ENCODE measurements at places on chromosomes 3 and 15.

DNA sequence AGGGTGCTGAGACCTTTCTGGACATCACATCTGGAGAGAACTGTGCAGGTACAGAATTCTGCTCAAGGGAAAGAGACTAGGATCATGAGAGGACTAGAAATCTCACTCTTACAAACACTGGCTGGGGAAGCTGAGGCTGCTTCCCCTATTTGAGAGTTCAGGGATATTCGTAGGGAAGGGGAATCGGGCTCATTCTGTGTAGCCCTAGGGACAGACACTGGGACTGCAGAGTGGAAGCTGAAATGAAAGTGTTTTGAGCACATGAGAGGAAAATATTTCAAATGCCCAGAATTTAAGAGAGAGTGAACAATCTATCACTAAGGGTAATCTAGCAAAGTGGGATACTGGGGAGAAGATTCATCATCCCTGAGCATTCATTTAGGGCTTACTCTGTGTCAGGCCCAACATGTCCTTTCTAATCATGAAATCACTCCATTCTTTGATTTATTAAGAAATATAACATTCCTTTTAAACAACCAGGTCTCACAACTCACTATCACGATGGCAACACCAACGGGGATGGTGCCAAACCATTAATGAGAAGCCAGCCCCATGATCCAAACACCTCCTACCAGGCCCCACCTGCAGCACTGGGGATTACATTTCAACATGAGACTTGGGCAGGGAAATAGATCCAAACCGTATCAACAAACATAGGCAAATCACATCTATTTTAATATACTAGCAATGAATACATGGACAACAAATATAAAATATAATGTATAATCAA, 63.0 kb downstream of the CPN2 start:
- no peak for DNase-seq

GRCh38 chr3:24343084-24343783, 151.4 kb downstream of the THRB start:
- DNase-seq = no peak

DNA sequence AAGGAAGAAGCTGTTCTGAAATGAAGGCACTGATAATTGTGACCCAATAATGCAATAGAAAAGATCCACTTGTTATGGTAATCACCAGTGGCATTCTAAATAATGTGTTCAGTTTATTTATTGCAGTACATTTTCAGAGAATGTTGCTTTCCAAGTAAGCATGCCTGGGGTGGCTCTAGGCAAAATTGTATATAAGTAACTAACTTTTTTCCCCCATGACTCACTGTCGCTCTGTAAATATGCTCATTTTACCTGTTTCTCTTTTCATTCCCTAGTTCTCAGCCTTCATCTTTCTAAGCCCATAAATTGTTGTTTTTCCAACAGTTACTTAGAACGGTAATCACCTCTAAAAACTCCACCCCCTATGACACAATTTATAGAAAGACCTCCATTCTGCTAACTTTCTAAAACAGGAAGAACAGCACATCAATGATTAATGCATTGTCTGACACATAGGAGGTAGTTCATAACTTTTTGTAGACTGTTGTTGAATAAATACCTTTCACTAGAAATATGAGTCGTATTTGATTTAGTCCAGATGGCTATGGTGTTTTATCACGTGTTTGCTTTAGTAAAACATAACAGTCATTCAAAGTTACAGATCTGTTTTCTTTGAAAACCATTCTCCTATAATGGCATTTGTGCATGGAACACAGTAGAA, 143.1 kb downstream of the LSAMP start:
- no peak for DNase-seq

- peak; percentile 51 for DNase-seq
Measured at GRCh38 chr15:94023531-94023930, 207.8 kb upstream of the MCTP2 start.

DNA sequence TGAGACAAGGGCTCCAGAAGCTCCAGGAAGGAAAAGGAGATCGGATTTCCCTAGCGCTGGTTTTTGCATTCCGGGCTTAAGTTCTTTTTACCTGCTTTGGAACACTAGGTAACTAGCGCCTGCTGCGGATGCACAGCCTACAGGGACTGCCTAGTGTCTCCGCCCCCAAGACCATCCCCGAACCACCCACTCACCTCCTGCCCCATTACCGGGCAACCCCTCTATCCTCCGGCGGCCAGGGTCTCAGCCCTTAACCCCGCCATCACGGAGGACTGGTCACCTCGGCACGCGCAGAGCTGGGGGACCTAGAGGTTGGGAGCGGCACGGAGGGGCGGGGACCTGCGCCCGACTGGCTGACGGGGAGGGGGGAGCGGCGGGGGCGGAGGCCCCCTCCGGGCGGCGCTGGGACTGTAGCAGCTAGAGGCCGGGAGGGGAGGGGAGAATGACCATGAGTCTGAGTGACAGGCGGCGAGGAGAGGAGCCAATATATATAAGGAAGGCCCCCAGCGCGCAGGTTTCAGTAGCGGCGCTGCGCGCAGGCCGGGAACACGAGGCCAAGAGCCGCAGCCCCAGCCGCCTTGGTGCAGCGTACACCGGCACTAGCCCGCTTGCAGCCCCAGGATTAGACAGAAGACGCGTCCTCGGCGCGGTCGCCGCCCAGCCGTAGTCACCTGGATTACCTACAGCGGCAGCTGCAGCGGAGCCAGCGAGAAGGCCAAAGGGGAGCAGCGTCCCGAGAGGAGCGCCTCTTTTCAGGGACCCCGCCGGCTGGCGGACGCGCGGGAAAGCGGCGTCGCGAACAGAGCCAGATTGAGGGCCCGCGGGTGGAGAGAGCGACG, at the start of gene DLL4:
Gene DLL4, plus strand, starts transcription at position 520 of the 839 bp plus-strand sequence. CDS start 329 bp downstream, outside the sequence.
- peak; percentile 64 for DNase-seq

DNA sequence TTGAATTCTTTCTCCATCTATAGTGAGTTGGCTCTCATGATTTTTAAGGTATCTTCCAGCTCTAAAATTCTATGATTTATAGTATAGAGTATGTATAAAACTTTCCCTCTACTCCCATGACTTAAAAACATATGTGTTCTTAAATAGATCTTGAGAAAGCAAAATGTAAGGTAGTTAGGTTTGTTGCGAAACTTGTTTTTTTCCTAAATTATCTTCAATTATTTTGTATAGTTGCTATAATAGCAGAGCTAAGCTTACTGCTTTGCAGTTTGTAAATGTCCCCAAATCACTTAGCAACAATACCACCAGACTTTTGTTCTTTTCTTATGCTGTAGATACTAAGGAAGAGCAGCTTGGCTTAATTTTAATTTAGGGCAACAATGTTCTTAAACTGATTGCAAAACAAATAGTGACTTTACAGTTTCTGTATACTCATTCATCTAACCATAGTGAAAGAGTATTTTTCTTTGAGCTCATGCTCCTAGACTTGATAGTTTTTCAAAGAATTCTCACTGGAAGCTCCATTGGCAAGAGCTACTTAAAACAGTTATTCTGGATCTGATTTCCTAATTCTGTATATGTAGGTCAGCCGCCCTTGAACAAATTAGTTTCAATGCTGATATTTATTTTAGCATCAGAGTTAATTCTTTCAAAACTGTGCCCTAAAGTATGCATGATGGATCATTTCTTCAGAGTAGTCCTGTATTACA, 61.2 kb downstream of the LYSMD4 start:
- no peak for DNase-seq

GRCh38 chr3:31009881-31010280, 115.4 kb upstream of the GADL1 start:
- DNase-seq = peak; percentile 50

DNA sequence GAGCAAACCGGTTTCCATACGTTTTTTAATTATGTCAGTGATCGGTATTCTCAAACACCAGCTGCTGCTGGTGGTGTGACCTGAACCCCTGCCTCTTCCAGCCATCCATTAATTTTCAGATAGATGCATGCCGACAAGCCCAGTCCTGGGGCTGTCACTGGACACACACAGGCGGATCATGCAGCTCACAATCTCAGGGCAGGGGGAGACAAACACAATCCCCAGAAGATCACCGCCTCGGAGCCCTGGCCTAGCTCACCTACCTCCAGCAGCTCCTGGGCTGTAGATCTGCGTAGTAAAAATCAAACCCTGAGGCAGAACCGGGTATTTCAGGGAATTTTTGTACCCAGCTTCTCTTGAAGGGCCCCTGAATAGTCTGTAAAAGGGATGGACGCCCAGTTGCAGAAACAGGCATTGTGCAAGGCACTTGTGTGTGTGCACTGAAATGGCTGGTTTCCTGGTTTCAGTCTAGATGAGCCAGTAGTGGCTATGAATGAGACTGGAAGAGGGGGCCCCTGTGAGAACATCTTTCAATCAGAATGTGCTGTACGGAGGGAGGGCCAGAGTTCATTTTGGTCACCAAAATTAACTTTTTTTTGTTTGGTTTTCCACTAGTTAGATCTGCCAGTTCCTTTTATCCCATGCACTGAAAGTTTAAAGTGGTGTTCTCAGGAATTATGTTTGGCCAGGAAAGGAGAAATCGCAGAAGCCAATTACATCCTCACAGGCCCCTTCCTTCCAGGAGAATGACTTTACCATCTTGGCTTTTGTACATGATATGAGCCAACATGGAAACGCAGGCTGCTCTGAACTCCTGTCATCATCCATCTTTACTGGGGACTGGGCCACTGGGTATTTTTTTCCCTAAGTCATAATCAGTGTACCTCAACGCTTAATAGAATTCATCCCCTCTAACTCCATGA, 55.0 kb upstream of the RPL32 start:
- no peak for DNase-seq

- DNase-seq = no peak
Measured at GRCh38 chr15:70503798-70504298, 259.5 kb downstream of the UACA start.

DNA sequence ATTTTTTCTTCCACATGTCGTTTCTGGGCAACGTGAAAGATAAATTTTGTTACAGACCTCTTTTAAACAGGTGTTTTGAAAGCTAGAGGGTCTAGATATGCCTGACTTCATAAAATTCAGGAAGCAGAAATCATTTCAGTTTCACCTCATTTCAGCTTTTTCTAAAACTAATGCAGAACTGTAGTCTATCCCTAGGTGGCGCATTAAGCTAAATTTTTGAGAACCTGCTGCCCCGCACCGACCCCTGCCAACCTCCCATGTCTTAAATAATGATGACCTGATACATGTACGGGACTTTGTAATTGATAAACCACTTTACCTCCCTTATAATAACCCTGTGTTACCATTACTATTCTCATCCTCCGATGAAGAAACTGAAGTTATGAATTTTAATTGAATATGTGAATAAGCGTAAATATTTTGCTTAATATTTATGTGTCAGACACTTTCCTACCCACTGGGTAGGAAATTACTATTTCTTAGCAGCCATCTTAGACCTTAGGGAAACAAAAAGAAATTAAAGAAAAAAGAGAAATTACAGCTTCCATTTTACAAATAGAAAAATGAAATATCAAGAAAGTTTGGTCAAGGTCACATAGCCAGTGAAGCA, 78.7 kb upstream of the GCNT3 start:
- peak; percentile 59 for DNase-seq

GRCh38 chr3:4271834-4272233, 31.3 kb upstream of the SETMAR start:
- peak; percentile 65 for DNase-seq

DNA sequence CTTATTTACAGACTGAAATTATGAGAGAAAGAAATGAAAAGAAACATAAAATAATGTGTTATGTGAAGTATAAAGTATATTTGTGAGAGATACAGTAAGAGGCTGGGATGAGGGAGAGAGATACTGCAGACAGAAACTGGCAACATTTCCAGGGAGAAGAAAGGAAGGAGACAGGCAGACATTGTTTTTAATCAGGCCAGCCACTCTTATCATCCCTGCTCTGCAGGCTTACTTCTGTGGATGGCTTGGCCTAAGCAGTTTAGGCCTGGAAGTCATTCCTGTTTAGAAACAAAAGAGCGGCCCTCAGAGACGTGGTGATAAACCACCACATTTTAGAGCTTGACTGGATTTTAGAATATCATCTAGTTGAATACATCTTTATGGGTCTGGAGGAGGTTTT, 12.4 kb downstream of the PCCB start:
- no peak for DNase-seq

DNA sequence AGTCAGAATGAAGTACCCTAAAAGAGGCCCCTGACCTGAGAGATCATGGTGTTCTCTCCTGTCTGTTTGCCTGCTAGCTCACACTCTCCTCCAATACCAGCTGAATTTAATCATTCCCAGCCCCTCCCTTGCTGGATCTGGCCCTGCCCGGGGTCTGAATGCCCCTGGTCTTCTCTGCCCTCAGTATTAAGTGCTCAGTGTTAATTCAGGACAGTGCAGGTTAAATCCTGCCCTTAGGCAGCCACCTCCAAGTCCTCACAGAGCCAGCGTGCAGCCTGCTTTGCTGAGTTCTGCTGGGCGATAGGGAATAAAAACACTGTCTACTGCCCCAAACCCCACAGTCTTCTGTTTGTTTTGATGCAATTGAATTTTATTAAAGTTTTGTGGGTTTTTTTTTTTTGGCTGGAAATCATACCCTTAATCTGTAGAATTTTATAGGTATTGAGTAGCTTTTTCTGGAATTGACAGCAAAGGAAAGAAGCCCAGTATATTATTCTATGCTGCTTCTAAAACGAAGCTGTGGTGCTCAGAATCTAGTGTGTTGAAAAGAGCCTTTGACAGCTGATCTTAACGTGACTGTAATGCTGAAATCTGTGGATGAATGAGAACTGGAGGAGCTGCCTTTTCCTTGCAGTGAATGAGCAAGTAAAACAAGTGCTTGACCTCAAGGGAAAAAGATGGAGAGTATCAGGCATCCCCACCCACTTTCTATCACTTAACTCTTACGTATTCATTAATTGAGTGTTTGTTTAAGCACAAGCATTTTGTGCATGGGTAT, 12.3 kb upstream of the BDH1 start:
- DNase-seq = no peak

DNA sequence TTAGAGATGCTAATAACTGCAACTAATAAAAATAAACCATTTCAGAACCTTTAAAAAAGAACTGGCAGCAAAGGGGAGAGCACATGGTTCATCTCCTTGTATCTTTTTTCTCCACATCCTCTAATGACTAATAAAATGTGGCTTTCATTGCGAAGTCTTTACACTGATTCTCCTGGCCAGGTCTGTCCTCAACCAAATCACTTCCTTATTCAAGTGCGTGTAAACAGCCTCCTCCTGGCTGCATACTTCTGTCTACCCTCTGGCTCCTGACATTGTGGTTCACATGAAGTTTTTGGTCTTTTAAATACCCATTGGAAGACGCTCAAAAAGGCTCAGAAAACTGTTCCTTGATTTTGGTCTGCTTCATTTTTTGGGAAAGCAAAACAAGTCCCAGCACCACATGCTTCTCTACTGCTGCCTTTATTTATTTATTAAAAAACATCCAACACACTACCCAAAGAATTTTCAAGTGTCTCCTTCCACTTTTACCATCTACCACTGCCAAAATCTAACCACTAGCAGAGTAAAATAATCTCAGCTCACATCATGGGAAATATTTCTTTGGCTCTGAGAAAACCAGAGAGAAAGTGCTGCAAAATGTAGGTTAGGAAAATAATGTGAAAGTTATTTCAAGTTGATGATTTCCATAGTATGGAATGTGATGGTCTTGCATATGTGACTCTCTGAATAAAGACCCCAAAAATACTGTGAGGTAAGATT, 85.1 kb downstream of the EFL1 start:
- DNase-seq = peak; percentile 67

Measured in astrocyte of the hippocampus (primary cell).